Muscle of leg (tissue), 16 donors: ENCODE measurements at places on chromosomes 16 and 17.

DNA sequence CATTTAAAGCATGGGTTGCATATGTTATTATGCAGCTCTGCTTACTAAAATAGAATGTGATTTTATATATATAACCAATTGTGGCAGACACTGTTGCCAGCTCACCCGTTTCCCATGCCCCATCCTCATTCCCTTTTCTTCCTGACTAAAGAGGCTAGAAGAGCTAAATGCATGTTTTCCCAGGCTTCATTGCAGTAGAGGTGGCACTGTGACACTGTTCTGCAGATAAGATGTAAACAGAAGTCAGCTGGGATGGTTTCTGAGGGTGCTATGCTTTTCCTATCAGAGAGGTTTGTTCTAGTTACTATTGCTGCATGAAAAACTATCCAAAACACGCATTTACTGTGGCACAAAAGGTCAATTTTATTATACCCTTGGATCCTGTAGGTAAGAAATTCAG is 5.7 kb upstream of the TOB1 start:
- H3K27ac ChIP-seq = no peak overlapping the region
- no peak for DNase-seq
- H3K27me3 ChIP-seq = no peaks in the 10 kb centered on the region
- no peaks in the 10 kb centered on the region for H3K36me3 ChIP-seq
- no peak overlapping the region for H3K4me3 ChIP-seq

DNA sequence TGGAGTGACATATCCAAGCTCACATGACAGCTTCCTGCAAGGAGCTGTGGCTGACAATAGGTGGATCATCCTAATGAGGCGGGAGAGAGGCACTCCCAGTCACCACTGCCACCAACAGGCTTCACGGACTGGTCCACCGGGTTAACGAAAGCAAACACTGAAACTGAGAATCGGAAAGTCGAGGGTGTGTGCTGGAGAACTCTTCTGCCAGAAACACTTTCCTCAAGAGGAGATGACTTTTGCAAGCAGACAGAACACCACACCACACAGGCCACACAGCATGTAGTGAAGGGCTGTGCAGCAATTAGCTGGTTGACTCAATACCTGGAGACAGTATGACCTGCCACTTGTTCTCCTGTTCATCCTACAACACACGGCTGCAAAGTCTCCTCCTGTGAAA is 53.0 kb upstream of the DNAJA2 start:
- DNase-seq = no peak
- no peak overlapping the region for H3K27ac ChIP-seq
- H3K4me1 ChIP-seq = no peaks in the 10 kb centered on the region
- no peaks in the 10 kb centered on the region for H3K27me3 ChIP-seq

- peaks cover 16% of the 10 kb centered on the region for H3K36me3 ChIP-seq
These were observed 17.6 kb upstream of the WDR45B start for GRCh38 chr17:82665891-82666290.

GRCh38 chr17:29252101-29252791 is 5.6 kb downstream of the CRYBA1 start:
- H3K27ac ChIP-seq = no peak overlapping the region
- no peaks in the 10 kb centered on the region for H3K36me3 ChIP-seq
- no peaks in the 10 kb centered on the region for H3K27me3 ChIP-seq
- no peak overlapping the region for H3K4me3 ChIP-seq

GRCh38 chr17:28185658-28186057 is 133.3 kb upstream of the TMEM97 start:
- no peaks in the 10 kb centered on the region for H3K4me1 ChIP-seq
- H3K4me3 ChIP-seq = no peak overlapping the region
- no peak overlapping the region for H3K27ac ChIP-seq
- no peak for DNase-seq
